ENCODE measurements at places on chromosomes 1 and 21.
A peak's percentile ranks its signal among the peaks of the same experiment; 100 is the strongest.

DNA sequence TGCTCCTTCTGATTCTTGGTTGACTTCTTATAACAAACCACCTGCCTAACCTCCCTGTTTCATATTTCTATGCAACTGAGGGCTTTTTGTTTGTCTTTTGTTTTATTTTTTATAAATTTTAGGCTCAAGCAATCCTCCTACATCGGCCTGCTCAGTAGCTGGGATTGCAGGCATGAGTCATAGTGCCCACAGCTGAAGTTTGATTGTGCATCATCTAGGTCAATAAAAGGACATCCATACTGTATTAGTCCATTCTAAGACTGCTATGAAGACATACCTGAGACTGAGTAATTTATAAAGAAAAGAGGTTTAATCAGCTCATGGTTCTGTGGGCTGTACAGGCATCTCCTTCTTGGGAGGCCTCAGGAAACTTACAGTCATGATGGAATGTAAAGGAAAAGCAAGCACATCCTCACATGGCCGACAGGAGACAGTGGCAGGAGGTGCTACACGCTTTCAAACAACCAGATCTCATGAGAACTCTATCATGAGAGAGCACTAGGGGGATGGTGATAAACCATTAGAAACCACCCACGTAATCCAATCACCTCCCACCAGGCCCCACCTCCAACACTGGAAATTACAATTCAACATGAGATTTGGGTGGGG lies 285.0 kb downstream of the SIPA1L2 start:
- DNase-seq: no peak

- no peak for DNase-seq
Measured at GRCh38 chr1:223878598-223879325, 33.0 kb upstream of the TP53BP2 start.

DNA sequence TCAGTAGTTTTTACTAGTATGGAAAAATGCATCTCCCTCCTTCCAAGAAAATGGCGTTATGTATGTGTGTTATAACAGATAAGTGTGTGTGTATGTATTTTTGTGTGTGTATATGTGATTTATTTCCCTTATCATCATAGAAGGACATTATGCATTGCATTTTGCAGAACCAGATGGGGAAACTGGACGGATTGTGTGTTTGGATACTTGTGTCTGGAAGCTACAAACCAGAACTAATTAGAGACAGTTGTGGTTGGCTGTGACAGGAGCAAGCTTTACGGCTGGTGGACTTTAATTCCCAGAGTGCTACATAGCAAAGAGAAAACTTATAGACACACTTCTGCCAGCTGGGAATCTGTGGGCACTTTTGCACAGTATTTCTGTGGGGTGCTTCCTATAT lies 162.5 kb downstream of the RWDD3 start:
- DNase-seq: peak; percentile 25

DNA sequence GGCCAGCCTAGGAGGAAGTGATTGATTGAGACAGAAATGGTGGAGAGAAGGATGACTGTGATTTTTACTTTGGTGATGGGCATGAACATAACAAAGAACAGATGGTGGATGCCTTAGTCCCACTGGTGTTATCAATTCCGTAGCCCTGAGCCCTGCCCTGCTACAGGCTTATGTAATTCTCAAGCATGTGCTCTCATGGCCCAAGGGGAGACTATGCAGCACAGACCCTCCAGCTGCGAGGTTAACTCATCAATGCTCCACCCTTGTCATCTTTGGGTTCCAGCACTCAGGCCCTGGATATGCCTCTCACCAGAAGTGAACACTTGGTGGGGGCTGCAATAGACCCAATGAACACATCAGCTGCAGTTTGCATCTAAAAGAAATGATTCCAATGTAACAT lies 62.7 kb upstream of the LRRC8D start:
- no peak for DNase-seq

DNA sequence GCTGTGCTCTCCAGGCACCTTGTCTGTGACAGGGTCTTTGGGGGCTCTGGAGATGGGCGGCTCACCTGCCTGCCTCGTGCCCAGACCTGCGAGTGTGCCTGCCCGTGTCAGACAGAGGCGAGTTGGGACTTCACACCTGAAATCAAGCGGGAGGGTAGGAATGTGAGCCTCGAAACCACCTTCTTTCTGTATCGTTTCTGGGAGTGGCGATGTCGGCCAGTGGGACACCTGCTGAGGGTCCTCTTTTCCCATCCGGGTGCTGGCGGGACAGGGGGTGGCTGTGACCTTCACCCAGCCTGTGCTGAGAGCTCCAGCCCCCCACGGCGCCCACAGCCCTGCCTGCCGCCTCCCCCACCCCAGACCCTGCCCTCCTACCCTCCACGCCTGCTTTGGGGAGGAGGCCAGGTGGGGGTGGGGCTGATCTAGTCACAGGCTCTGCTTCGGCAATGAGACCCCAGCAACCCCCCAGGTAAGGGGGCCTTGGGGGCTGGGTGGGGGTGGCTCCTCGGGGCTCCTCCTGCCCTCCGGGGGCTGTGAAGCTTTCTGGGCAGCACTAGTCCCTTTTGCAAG lies 15.6 kb upstream of the FAAP20 start:
- no peak for DNase-seq

DNA sequence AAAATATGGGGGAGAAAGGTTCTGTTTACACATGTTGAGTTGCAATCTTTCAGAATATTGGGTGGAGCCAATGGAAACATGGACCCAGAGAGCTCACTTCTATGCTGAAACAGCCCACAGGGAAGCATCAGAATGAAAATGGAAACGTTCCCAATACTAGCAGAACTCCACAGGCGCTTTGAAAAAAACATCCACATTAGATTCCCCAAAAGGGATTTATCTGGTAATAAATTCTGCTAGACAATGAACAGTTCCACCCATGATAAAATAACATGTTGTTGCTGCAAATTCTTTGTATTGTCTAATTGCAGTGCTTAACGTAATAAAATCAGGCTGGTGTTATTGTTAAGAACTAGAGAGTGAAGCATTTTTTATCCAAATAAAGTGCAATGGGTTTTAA lies 197.0 kb downstream of the GABPA start:
- DNase-seq: no peak

- no peak for DNase-seq
Measured at GRCh38 chr1:18926315-18927081, 24.1 kb upstream of the ALDH4A1 start.

DNA sequence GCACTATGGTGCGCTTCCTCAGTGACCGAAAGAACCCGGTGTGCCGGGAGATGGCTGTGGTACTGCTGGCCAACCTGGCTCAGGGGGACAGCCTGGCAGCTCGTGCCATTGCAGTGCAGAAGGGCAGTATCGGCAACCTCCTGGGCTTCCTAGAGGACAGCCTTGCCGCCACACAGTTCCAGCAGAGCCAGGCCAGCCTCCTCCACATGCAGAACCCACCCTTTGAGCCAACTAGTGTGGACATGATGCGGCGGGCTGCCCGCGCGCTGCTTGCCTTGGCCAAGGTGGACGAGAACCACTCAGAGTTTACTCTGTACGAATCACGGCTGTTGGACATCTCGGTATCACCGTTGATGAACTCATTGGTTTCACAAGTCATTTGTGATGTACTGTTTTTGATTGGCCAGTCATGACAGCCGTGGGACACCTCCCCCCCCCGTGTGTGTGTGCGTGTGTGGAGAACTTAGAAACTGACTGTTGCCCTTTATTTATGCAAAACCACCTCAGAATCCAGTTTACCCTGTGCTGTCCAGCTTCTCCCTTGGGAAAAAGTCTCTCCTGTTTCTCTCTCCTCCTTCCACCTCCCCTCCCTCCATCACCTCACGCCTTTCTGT lies 7.3 kb upstream of the PIGV start:
- DNase-seq: no peak

- no peak for DNase-seq
Measured at GRCh38 chr1:87678266-87678665, 349.6 kb downstream of the LMO4 start.

DNA sequence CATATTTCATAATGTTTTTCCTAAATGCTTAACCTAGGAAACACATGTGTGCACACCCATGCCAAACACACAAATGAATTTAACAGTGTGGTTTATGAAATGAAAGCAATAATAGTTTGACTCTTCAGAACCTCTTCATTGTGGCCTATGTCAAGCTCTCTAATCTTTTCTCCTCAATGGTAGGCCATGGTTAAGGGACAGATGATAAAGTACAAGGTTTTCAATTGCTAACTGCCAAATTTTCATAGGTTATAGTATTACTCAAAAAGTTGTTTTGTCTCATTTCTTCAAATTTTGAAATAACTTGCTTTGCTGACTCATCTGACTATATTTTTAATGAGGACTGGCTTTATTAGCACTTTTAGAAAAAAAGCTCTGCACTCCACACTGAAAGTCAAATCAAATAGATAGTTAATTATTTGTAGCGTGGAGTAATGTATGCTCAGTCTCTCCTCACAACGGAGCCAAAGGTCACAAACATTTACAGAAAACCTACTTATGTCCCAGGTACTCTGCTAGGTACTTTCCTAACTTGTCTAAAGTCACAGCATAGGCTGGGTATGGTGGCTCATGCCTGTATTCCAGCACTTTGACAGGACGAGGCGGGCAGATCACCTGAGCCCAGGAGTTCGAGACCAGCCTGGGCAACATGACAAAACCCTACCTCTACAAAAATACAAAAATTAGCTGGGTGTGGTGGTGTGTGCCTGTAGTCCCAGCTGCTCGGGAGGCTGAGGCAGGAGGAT lies 3.0 kb upstream of the ADCY10 start:
- no peak for DNase-seq

DNA sequence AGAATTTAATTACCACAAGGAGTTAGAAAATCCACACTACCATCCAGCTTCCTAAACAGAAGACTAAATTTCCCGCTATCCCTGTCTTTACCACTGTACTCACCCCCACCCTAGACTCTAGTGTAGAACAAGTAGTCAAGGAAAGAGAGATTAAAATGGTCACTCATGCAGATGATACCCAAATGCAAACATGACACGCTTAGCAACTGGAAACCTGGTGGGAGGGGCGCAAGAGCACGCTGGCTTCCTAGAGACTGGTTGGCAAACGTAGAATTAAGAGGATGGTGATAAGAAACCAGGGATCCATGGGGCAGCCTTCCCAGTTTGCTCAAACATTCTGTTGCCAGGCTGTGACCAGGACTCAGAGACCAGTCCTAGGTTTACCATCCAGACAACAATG lies 9.9 kb upstream of the LDLRAD1 start:
- DNase-seq: no peak

- DNase-seq: peak; percentile 83
Measured at GRCh38 chr1:233440951-233441401, 113.5 kb downstream of the MAP3K21 start.

GRCh38 chr1:159831412-159832141 lies 4.9 kb downstream of the SLAMF8 start:
- DNase-seq: peak; percentile 30

GRCh38 chr1:154551474-154551873 lies 7.0 kb downstream of the UBE2Q1 start:
- no peak for DNase-seq

GRCh38 chr1:56973923-56974742 lies 8.3 kb upstream of the C8B start:
- DNase-seq: no peak

DNA sequence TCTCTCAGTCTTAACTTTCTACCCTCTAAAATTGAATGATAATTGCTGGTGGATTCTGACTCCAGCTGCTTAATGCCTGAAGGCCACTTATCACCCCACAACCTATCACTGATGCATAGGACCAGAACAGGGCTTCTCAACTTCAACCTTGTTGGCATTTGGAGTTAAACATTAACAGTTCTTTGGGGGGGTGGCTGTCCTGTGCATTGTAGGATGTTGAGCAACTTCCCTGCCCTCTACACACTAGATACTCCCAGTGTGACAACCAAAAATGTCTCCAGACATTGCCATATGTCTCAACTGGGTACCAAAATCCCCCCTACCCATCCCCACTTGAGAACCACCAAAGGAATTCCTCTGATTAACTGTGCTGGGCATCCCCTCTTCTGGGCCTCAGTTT lies 275.4 kb upstream of the TMEM51 start:
- no peak for DNase-seq

- DNase-seq: no peak
Measured at GRCh38 chr1:218874801-218875400, 298.8 kb upstream of the LYPLAL1 start.

DNA sequence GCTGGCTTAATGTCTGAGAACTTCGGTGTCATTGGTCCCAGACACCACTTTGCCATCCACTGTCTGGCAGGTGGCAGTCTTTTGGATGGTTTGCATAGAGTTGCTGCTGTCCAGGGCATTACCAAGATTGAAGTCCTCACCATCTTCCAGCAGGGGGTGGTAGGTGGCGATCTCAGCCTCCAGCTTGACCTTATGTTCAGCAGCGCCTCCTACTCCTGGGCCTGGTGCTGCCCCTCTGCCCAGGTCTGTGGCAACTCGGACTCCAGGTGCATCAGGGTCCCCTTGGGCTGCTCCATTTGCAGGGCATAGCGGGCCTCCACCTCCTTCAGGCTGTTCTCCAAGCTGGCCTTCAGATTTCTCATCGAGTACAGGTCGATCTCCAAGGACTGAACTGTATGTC lies 573.3 kb upstream of the NCAM2 start:
- no peak for DNase-seq

DNA sequence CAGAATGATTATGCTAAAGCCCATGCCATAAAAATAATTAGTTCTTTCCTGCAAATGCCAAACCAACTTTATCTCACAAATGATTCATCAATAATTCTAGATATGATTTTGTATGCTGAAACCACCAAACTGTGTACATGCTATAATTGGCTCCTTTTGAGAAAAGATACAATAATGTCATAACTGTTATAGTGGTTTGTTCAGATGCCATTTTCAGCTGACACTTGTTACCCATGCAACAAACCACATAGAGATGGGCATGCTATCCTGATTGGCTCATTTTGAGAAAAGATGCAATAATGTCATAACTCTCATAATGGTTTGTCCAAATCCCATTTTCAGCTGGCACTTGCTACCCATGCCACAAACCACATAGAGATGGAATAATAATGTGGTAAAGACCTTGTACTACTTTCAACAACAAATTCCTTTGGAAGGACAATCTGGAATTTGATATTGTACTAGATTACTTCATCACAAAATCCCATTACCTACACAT lies 283.8 kb downstream of the TPR start:
- no peak for DNase-seq

DNA sequence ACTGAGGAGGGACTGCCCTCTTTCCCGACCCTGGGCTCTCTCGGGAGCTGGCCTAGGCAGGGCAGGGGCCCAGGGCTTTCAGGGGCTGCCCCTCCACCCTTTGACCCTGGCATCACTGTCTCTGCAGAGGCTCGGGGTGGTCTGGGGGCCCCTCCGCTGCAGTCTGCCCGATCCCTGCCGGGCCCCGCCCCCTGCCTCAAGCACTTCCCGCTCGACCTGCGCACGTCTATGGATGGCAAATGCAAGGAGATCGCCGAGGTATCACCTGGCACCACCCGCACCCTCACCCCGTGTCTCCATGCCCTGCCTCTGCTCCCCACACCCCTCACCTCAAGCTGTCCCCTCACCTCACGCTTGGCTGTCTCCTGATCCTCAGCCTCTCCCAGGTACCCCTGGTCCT lies 5.5 kb downstream of the AMPD2 start:
- no peak for DNase-seq

DNA sequence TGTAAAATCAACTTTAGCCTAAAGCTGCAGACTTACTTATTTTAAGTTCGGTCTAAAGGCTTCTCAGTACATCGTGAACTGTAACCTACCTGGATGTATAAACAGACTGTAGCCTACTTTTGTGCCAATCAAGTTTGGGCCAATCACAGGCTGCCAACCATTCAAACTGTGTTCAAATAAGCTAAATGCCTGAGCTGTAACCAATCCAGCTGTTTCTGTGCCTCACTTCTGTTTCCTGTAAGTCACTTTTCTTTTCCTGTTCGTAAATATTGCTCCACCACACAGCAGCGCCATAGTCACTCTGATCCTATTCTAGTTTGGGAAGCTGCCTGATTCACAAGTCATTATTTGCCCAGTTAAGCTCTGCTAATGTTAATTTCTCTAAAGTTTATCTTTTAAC lies 37.5 kb upstream of the SLAMF9 start:
- DNase-seq: no peak

Measured in NCI-H1694 (cell line).